Left renal cortex interstitium (tissue), 4 donors: ENCODE measurements at places on chromosomes 5 and 9. TPM values are rescaled to one million over a fixed set of nuclear protein-coding genes. Genes with fewer than 3 reads are reported as not detected.

DNA sequence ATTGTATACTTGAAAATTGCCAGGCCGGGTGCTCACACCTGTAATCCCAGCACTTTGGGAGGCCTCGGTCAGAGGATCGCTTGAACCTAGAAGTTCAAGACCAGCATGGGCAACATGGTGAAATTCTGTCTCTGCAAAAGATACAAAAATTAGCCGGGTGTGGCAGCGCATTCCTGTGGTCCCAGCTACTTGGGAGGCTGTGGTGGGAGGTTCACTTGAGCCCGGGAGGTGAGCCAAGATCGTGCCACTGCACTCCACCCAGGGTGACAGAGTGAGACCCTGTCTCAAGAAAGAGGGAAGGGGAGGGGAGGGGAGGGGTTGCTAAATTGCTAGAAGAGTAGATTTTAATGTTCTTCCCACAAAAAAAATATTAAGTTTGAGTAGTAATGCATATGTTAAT lies 53.2 kb downstream of the FNBP1 start:
- no peak for DNase-seq

GRCh38 chr9:132166599-132166998 lies 4.7 kb downstream of the NTNG2 start:
- DNase-seq: no peak

DNA sequence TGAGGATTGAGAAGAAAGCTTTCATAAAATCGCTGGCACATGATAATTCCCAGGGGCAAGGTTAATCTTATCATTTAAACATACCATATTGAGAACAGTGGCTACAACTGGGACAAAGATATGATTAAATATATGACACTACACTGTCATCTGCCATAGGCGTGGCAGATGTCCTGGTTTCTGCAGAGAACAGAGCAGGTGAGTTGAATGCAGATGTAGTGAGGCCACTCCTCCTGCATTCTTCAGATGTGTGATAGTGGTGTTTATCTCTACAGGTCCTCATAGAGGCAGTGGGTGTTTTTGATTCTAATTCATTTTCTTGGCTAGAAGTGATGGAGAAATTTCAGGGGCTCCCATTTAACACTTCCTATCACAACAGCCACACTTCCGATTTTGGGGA lies 237.0 kb upstream of the CDH9 start:
- no peak for DNase-seq

DNA sequence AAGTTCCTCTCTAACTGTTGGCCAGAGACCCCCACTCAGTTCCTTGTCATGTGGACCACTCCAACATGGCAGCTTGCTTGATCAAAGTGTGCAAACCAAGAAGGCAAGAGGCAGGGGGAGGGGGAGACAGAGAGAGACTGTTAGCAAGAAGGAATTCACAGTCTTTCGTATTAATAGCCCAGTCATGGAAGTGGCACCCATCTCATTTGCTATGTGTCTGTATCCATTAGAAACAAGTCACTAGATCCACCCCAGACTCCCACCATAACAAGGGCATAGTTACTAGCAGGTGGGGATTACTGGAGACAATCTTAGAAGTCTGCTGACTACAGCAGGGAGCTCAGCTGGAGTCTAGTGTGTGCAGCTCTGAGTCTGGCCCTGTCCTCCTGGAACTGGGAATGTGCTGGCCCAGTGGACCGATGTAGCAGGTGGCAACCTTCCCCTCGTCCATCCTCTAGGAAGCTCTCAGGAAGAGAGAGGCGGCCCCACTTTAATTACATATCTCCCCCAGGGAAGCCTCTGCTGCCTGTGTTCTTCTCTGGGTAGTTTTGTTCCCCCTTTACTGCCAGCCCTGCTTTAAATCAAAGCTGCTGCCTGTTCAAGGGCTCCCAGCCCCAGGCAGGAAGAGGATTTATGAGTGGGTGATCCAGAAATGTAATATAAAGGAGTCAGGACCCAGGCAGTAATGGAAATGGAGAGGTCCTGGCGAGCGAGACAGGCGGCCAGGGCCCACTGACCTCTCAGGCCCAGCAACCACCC lies 47.8 kb upstream of the ALDH1B1 start:
- DNase-seq: no peak

DNA sequence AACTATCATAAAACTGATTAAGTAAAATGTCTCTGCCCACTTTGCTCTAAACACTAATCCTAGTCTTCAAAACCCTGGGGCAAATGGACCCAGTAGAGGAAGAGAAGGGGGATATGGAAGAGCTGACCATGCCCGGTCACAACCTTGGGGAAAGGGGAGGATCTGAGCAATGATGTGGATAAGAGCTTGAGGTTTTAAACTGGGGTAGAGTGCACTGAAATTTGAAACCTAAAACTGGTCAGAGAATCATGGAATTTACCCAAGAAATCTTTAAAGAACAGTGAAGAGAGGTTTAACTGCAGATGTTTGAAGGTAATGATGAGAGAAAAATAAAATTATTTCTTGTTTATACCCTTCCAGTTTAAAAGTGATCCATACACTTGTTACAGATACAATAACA lies 110.8 kb downstream of the MRPS30 start:
- DNase-seq: no peak

GRCh38 chr5:126883564-126884245 lies 106.8 kb downstream of the LMNB1 start:
- no peak for DNase-seq

DNA sequence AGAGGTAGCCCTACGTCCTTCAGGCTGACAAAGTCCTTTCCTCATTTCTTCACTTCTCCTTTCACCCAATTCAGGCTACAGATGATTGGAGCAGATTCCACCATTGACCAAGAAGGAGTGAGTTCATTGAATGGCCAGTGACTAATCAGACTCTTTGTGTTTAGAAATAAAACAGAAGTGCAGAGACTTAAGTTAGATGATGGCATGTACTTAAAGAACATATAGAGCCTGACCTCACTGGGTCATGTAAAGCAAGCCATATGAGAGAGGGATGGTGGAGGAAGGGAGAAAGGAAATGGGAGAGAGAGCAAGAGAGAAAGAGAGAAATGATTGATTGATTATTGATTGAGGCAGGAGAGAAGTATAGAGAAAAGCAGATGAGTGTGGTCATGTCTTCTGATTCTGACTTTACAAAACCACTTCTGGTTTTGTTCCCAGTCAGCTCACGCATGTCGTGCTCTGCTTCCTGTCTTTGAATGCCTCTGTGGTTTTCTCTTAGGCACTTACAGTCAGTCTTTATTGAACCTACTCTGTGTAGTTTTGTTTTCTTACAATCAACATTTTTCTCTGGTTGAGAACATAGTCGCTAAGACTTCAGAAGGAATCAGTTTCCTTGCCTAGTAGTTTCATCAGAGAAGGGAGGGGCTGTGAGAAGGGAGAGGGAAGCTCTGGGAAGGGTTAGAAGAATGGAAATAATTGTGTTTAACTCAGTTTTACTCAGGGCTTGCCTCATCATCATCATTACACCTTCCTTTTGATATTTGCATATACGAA lies 149.2 kb upstream of the KLF9 start:
- DNase-seq: no peak

GRCh38 chr9:16901590-16901989 lies 31.1 kb upstream of the BNC2 start:
- DNase-seq: no peak

DNA sequence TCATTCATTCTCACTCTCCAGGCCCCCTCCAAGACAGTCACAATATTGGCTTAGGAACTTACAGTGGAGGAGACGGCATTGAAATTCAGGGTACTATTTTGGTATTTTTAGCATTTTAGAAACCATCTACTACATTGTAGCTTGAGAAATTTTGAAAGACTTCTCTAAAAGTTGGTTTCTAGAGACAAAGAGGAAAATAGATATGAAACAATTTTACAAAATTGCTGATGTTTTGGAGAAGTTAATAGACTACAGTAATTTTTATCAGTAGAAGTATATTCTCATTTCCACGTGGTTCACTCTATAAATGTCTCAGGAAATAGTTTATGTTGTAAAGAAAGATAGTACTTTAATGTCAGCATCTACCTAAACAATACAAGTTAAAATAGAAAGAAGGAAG lies 63.2 kb upstream of the ZSWIM6 start:
- no peak for DNase-seq

- DNase-seq: no peak
These were observed 4.2 kb upstream of the ZNF346 start for GRCh38 chr5:177018341-177018740.

GRCh38 chr9:76943054-76943453 lies 37.1 kb upstream of the PRUNE2 start:
- no peak for DNase-seq

GRCh38 chr5:99355881-99356280 lies 427.1 kb upstream of the CHD1 start:
- no peak for DNase-seq

GRCh38 chr5:67223211-67223610 lies 26.6 kb upstream of the CD180 start:
- DNase-seq: no peak

GRCh38 chr9:83070261-83070660 lies 7.3 kb upstream of the RASEF start:
- no peak for DNase-seq

DNA sequence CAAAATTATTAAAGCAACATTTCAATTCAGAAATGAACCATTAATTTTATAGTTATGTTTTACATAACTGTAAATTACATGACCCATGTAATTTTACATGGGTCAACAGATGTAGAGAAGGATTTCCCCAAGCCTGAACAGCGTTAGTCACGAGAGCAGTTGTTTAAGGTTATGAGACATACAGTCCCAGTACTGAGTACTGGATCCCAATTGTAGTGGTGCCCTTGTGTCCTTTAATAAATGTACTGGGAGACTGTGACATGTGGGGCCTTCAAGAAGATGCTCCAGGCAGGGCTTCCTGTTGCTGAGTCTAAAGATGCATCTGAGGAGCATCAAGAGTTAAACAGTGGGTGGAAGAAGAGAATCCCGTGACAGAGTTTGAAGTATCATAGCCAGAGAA lies 125.5 kb upstream of the ZNF462 start:
- DNase-seq: no peak

- DNase-seq: no peak
These were observed 25.9 kb downstream of the CSNK1G3 start for GRCh38 chr5:123537845-123538244.

- DNase-seq: no peak
These were observed 10.9 kb upstream of the LAMC3 start for GRCh38 chr9:130997925-130998596.

DNA sequence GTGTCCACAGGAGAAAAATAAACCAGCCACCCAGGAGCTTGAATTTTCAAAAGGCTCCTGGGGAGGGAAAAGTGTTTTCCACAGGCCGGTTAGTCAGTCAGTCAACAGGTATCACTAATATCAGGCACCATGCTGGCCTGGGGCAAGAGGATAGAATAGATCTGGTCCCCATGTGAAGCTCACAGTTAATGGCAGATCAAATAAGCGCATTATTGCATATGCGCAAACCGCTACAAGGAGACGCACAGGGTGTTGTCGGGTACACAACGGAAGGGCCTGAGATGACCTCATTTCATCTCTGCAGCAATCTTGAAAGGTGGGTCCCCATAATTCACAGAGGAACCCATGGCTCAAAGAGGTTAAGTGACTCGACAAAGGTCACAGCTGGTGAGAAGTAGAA lies 260.7 kb downstream of the CRB2 start:
- DNase-seq: no peak

GRCh38 chr9:123556464-123557435 lies 200.8 kb downstream of the CRB2 start:
- no peak for DNase-seq

- no peak for DNase-seq
These were observed 31.6 kb downstream of the ENC1 start for GRCh38 chr5:74608736-74609601.

- no peak for DNase-seq
These were observed 34.2 kb downstream of the SECISBP2 start for GRCh38 chr9:89352451-89352850.

- no peak for DNase-seq
These were observed 63.4 kb downstream of the AUH start for GRCh38 chr9:91298311-91298710.

- peak; percentile 19 for DNase-seq
These were observed 183.1 kb downstream of the TRIO start for GRCh38 chr5:14326035-14326903.

GRCh38 chr5:139551191-139551889 lies 9.8 kb upstream of the UBE2D2 start:
- DNase-seq: no peak

DNA sequence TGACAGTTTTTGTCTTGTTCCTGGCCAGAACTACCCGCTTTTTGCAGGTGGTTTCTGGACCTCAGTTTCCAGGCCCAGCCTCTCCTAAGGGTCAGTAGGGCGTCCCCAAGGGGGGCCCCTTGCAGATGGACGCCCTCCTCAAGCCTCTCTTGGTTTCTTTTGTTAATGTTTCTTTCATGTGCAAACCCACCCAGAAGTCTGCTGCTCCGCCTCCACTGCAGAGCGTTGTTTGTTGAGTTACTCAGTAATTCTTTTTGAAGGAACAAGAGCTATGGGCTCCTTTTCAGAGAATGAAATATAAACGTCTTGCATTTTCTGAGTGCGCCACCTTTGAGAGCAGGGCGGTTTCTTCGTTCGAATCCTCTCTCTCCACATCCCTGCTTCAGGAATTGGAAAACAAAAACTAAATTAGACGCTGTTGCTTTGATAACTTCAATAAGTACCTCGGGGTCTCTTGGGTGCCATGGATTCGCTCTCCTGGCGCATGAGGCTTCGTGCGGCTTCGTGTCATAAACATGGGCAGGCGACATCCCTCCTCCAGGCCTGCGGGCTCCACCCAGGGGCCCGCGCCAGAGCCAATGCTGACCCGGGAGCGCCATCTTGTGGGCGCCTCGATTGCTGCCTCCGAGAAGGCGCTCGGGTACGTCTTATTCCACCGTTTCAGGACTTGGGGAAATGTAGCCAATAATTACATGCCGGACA lies 38.3 kb upstream of the CKMT2 start:
- peak; percentile 66 for DNase-seq

DNA sequence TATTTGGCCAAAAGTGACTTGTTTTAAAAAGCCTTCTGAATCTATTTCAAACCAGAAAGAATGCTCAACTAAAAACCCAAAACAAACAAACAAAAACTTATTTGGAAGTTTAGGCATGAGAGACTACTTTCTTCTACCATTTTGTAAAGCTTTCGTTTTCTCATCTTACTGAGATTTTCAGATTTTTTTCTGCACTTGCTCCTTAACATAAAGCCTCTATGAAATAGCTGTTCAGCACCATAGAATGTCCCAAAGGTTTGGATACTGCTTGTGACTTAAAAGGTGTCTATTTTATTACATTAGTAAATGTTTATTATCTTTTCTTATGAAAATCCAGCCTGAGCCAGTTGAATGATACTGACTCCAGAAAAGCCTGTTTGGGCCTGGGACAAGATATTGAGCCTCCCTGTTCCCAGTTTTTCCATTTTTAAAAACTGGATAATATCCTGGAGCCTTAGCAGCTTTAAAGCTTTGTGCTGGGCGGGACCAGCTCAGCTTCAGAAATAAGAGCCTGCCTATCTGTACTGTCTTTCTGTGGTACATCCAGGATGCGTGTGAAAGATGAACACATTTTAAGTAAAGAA lies 292.6 kb downstream of the ZSWIM6 start:
- DNase-seq: no peak

- DNase-seq: no peak
These were observed 104.2 kb upstream of the SAP30L start for GRCh38 chr5:154341620-154342019.

- DNase-seq: no peak
These were observed 41.1 kb downstream of the NFX1 start for GRCh38 chr9:33331377-33331891.

Gene FAM163B
- polyA plus RNA-seq: 0.51 TPM

Gene ZBED3
- 31.0 TPM for polyA plus RNA-seq

Gene PCDH12
- 16.2 TPM for polyA plus RNA-seq

Gene GABRA1
- polyA plus RNA-seq: 0.09 TPM

Gene UIMC1
- polyA plus RNA-seq: 41.0 TPM

Gene NR5A1
- 0.05 TPM for polyA plus RNA-seq

Gene ZNF300
- polyA plus RNA-seq: 38.5 TPM

Gene AQP7
- polyA plus RNA-seq: 12.8 TPM

Gene PCDHGA3
- polyA plus RNA-seq: 1.6 TPM

Gene SERINC5
- polyA plus RNA-seq: 49.6 TPM

Gene RELL2
- 2.0 TPM for polyA plus RNA-seq

Gene LHX2
- not detected for polyA plus RNA-seq

Gene NKD2
- 18.1 TPM for polyA plus RNA-seq
